ENCODE measurements at places on chromosomes 13 and 19. TPM values are rescaled to one million over a fixed set of nuclear protein-coding genes. Genes with fewer than 3 reads are reported as not detected.

- DNase-seq = no peak
Measured at GRCh38 chr13:98405107-98405571, 171.8 kb downstream of the STK24 start.

DNA sequence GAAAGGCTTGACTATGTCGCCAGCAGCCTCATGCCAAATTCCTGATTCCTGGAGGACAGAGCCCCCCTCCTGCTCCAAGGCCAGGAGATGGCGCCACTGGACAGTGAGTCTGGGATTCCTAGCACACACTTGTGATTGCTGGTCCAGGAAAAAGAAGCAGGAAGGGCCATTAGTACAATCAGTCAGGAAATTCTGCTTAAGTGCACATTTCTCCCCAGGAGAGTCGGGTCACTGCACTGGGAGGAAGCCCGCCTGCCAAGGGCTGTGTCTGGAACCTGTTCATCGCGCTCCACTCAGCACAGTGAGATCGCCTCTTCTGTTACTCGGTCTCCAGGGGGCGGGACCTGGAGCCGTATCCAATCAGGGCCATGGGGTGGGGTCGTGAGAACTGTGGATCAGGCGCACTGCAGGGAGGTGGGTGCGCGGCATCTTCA, 65.1 kb downstream of the ZNF823 start:
- no peak for DNase-seq

The C1QTNF9 gene
- total RNA-seq = not detected

DNA sequence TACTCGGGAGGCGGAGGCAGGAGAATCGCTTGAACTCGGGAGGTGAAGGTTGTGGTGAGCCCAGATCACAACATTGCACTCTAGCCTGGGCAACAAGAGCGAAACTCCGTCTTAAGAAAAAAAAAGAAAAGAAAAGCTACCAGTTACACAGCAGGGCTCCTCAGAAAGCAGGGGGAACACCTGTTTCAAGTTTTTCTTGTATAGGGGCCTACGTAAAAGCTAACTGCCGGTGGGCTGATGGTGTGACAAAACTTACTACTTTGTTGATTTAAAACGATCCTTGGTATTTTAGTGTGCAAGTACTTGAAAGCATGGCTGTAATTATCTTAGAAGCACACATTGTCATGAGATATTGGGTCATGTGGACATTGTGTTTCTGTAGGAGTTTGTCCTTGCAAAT, 15.7 kb upstream of the ERVV-1 start:
- DNase-seq = no peak

DNA sequence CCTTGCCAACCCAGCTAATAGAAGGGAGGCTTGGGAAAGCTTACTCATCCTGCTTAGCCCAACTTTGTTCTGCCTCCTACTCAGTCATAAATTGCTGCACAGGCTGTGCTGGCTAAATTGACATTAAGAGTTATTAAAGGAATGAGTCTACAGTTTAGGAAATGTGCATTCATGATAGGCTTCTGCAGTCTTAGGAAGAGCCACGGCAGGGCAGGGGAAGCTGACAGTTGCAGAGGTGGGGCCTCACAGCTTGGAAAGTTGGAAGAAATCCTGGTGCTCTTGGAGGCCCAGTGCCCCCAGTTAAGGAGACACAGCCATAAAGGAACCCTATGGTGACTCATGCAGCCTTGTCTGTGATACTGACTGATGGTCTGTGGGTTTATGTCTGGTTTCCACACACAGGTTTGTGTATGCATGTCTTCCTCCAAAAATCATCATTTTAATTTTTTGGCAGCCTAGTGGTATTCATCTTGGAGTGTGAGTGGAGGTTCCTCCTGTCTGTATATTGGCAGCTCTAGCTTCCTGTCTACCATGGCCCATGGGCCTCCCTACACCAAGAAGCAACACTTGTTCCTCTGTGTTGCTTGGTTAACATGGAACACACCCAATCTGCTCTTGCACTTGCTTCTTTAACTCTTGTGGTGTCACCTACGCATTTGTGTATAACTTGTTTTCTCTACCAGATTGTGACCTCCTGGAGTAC, 135.0 kb upstream of the KL start:
- DNase-seq = peak; percentile 71

DNA sequence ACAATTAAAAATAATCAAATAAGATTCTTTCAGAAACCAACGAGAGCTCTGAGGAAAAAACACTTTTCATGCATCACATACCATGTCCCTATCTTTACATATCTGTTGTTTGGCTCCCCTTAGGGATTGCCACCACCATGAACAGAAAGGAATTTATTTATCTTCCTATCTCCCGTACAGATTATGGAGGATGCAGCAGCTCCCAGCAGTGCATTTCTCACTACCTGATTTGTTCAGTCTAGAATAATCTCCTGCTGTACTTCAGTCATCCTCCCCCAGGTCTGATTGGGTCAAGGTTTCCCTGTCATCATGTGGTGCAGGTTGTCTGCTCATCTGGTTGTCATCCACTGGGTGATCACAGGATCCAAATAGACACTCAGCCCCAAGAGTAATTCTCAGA, 451.3 kb downstream of the OXGR1 start:
- DNase-seq = no peak

The ZNF154 gene
- not detected for total RNA-seq

DNA sequence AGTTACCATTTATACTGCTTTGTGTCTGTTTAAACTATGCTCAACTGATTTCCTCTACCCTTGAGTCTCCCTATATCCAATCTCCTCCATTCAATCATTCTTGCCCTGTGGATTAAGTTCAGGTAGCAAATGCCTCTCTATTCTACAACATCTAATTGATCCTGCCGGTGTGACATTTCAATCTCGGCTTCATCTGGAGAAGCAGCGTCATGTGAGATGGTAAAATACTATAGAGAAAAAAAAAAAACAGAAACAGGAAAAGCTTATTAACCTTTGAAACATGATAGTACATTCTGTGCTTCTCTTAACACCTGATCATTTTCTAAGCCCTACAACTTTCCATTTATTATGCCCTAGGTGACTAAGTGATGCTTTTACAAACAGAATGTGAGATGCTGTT, 89.4 kb downstream of the KCTD12 start:
- no peak for DNase-seq

GRCh38 chr19:38063928-38064327, 156.9 kb downstream of the SIPA1L3 start:
- DNase-seq = no peak

The MPHOSPH8 gene
- total RNA-seq = 17.6 TPM

All from A172 (cell line).